ENCODE measurements at places on chromosomes 11 and 22.

DNA sequence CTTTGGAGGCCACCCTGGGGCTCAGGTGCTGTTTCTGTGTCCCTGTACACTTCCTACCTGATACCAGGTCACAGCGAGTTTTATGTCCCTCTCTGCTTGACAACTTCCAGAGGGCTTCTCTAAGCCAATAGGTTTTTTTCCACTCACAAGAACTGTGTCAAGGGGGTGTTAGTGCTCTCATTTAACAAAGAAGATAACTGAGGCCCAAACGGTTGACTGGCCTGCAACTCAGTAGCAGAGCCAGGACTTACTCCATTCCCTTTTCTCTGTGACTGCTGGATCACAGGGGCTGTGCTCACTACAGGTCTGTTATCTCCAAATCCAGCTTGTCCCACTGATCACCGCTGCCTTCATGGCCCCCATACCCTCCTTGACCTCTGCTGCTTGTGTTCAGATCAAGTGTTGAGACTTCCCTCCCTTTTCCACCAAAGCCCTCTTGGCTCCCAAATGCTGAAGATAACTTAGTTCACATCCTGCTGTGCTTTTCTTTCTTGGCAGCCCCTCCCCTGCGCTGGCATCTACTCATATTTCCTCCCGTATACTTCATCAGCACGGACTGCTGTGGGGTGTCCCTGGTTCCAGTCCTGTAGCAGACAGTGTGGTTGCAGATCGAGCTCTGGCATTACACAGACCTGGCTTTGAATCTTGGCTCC is 41.3 kb downstream of the POU2F3 start:
- DNase-seq, result no peak

GRCh38 chr22:28375761-28376534 is 303.7 kb downstream of the TTC28 start:
- DNase-seq, result no peak

DNA sequence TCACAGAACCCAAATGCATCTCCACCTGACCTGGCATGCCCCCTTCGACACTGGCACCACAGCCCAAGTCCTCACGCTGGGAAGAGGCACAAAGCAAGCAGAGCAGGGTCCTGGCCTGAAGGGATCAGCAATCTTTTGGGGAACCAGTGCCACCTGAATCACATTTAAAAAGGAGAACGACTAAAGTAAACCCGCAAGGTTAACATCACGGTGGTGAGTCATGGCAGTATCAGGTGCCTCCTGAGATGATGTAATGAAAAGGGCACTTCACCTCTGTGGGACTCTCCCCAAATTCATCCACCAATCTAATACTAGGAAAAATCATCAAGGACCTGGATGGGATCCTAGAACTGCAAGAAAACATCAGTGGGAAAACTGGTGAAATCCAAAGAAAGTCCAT is 44.9 kb downstream of the PACSIN2 start:
- DNase-seq, result no peak

GRCh38 chr22:40421082-40421350 is 50.6 kb downstream of the SGSM3 start:
- no peak for DNase-seq

DNA sequence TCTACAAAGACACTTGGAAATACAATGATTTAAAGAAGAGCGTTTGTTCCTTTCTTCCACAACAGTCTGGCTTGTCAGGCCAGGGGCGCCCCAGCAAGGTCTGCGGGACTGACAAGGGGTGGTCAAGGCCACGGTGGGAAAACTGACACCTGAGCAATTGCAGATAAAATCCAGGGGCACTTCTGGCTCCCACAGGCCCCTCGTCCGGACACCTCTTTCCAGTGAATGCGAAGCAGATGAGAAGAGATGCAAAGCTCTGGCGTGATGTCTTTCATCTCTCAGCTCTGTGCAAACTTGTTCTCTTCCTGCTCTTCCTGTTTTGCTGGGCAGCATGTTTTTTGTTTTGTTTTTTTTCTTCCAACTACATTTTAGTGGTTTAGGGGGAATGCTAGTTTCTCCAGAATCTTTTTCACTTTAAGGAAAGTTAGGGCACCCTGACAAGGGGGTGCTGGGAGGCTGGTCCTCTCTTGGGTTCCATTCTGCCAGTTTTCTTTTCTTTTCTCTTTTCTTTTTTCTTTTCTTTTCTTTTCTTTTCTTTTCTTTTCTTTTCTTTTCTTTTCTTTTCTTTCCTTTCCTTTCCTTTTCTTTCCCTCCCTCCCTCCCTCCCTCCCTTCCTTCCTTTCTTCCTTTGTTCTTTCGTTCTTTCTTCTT is 11.1 kb upstream of the CBX6 start:
- no peak for DNase-seq

GRCh38 chr11:103007521-103007920 is 52.0 kb upstream of the MMP13 start:
- no peak for DNase-seq

- DNase-seq, result no peak
Measured at GRCh38 chr11:116478669-116479668, 293.8 kb downstream of the BUD13 start.

- no peak for DNase-seq
Measured at GRCh38 chr11:69348414-69349235, 54.7 kb downstream of the MYEOV start.

DNA sequence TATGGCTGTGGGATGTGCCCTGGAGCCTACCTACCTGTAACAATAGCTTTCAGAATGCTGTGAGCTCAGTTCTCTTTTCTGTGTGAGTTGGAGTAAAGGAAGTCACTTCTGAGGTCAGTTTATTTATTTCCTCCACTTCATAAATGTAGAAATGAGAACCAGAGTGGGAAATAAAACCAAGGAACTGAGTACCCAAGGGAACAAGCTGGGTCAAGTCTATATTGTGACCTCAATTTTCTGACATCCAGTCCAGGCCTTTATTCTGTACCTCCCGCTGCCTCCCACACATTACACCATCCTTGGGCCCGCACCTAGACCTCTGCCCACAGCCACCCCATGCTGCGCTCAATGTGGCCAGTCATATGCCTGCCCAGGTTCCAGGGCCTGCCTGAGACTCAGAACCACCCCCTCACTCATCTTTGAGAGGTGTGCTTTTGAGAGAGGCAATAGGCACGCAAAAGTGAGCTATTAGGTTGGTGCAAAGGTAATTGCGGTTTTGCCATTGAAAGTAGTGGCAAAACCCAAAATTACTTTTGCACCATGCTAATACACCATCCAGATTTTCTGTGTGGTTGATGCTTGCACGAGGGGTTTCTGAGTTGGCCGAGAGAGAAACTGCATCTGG is 9.8 kb downstream of the MS4A6E start:
- DNase-seq, result no peak

DNA sequence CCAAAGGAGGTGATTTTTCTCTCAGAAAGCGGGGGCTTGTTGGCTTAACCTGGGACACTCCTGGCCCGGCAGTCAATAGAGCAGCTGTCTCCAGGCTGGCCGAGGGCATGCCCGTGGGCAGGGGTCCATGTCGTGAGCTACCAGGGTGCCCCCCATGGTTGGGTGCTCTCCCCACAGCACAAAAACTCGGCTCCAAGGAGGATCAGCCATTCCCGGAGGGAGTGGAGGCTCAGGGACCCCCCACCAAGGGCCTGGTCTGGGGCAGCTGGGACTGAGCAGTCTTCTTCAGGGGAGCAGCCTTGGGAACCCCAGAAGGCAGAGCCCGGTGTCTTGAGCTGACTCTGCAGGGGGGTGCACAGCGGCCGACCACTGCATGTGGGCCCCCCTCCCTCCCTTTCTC is 20.8 kb upstream of the TH start:
- DNase-seq, result no peak

- no peak for DNase-seq
Measured at GRCh38 chr22:22022947-22023534, 40.5 kb upstream of the TOP3B start.

DNA sequence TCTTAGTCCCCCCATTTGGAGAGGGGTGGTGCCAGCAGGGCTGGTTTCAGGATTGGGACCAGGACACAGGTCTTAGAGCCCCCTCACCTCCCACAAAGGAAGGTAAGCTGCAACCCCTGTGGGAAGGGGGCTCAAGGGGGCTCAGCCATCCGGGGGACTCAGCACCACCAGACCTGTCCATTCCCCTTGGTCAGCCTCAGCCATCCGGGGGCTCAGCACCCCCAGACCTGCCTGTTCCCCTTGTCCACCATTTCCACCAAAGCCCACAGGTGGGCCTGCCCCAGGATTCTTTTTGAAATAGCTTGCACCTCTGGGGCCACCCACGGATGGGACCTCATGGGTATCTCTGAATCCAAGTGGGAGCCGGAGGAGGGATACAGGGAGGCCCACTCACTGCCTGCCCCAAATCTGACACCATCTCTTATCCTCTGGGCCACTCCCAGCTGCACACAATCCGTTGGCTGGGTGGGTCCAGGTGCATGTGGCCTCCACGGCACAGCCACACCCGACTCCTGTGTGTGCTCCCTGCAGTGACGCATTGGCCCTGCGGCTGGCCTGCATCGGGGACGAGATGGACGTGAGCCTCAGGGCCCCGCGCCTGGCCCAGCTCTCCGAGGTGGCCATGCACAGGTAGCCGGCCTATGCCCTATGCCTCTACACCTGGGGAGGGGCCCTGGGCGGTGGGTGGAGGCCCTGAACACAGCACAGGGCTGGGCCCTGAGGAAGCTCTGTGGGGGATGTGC is 15.9 kb downstream of the MCAT start:
- no peak for DNase-seq

DNA sequence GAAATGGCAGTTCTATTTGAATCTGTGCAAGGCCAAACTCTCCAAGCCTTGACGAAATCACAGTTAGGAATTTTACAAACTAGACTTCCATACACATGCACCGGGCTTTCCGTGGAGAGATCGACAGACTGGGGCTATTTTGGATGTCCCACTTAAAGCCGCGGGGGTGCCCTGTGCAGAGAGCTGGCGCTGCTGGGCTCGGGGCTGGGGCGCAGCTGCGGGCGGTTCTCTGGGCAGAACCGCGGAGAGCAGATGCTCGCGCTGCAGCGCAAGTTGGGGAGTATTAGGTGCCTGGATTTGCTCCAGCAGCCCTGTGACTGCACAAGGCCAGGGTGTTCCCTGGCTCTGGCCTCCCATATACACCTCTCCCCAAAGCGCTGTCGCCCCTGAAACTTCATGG is 67.2 kb downstream of the SPATA19 start:
- DNase-seq, result no peak

GRCh38 chr11:2518111-2518982 is 73.5 kb downstream of the KCNQ1 start:
- DNase-seq, result no peak

- no peak for DNase-seq
Measured at GRCh38 chr11:110971140-110971539, 258.9 kb upstream of the ARHGAP20 start.

- DNase-seq, result no peak
Measured at GRCh38 chr22:48690583-48691317, 1136.9 kb downstream of the BRD1 start.

- no peak for DNase-seq
Measured at GRCh38 chr11:109120341-109120740, 301.6 kb upstream of the C11orf87 start.

- DNase-seq, result no peak
Measured at GRCh38 chr11:128919216-128919615, 23.5 kb downstream of the TP53AIP1 start.

GRCh38 chr11:65189191-65189590 is 7.5 kb downstream of the CAPN1 start:
- DNase-seq, result no peak

DNA sequence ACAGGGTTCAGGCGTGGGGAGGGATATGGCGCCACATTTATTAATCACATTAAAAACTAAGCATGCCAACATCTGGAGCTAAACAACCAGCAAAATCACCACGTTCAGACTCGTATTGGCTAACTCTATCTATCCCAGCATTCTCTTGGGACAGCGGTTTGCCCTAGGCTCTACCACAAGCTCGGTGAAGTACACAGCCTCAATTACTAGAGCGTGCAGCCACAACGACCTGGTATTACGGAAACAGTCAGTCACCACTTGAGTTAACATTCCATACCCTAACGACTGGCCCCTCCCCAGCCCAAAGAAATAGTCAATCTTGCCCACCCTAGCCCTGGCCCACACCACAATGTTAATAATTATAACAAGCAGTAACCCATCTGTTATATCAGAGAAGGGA is 32.1 kb downstream of the APOL5 start:
- DNase-seq, result no peak

DNA sequence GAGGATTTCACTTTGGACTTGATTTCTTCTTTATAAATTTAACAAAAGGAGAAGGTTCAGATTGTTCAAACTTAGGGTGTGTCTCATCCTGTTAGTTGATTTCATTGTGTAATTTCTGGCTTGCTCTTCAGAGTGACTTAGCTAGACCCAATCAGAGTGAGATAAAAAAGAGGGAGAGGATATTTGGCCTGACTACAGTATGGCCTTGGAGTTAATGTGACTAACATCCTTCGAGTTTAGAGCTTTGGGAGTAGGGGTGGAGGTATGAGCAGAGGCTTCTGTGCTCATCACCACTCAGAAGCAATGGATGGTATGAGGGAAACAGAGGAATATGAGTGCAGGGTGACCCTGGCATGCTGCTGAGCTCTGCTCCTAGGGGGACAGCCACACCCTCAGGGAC is 114.2 kb downstream of the ME3 start:
- DNase-seq, result no peak

DNA sequence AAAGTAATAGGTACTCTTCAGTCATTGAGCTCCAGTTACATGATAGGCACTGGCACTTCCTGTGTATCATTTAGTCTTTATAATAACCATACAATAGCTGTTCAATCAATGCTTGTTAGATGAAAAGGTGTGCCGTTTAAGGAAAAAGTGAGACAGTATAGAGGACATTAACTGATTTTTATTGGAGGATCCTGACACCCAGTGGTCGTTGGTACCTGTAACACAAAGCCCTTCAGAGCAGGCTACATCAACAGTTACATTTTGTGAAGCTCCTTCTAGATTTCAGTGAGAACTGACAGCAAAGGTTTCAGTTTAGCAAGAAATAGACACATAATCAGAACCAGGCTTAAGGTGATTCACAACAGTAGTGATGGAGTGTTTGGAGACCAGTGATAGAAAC is 44.2 kb downstream of the CCDC81 start:
- no peak for DNase-seq

DNA sequence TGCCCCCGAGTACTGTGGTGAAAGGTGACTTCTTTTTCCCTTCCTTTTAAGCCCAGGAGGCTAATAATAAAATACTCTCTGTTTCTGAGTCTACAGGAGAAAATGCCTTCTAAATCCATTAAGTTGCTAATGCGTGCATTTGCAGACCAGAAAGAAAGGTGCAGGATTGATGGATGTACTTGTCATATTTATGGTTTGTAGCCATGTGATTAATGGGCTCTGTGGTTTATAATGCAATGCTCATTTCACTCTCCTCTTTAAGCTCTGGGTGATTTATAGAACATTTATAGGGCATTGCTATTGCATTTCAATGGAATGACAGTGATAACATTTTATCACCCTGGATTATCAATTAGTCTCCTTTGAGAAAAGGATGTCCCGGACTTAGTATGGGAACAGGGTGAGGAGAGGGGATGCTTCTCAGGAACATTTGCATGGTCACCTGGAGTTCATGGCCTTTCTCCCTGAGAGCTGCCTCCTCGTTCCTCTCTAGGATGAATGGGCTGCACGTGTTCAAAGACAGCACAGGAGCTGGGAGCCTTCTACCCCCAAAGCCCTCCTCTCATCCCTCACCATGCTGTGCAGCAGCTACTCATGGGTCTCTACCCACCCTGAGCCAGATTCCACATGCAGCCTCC is 82.8 kb upstream of the HMGXB4 start:
- DNase-seq, result no peak
